Prostate gland (tissue), 2 donors: ENCODE measurements at places on chromosomes 12 and 14. TPM values are rescaled to one million over a fixed set of nuclear protein-coding genes. Genes with fewer than 3 reads are reported as not detected.

GRCh38 chr14:76551906-76552305 is 176.0 kb downstream of the ESRRB start:
- DNase-seq = no peak

GRCh38 chr14:33796356-33796755 is 154.5 kb downstream of the EGLN3 start:
- DNase-seq = no peak

The CIROP gene
- not detected for total RNA-seq

The BDKRB1 gene
- total RNA-seq = not detected

DNA sequence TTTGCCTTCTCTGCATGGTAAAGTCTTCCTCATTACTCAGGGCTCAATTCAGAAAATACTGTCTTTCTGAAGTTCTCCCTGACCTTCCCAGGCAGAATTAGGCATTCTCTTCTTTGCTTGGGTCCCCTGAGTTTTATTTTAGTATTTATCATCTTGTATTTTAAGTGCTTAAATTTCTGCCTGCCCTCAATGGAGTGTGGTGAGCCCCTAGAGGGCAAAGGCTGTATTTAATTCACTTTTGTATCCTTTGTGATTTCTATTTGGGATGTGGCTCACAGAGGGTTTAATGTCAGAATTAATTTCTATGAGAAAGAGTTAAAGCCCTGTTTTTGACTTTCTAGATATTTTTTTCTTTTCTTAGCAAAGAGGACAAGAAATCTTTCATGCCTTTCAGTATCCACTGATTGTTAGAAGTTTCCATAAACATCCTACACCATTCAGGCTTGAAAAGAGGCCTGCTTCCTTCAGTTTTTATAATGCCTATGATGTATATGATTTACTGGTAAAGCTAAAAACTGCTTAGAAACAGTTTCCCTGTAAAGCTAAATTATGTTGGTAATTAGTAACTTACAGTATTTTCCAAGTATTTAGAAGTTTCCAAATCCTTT is 55.6 kb upstream of the PTPRB start:
- no peak for DNase-seq

DNA sequence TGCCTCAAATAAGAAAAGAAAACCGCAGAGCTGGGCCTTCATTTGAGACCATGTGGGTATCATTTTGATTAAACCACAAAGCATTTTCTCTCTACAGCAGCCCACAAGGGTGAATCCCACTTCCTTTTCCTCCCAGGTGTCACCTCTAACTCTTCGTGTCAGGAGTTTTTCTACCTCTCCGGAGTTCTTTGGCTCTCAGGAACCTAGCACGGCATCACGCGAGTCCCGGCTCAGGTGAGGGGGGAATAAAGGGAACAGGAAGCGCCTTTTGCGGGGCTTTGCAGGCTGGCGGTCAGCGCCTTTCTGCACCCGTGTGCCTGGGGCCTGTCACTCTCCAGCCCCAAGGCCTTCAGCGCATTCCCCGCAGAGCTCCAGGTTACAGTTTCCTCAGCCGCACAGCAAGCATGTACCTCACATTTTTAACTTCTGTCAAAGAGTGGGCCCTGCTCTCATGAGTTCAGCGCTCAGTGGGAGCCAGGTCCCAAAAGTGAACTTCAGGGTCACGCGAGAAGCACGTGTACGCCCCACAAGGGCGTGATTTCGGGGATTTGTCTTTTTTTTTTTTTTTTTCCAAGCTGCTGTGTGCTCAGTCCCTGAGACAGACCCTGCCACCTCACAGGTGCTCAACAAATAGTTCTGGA is 740 bp upstream of the PRPF40B start:
- DNase-seq = no peak

GRCh38 chr12:62919838-62920237 is 15.1 kb downstream of the PPM1H start:
- no peak for DNase-seq

GRCh38 chr12:130846369-130846768 is 7.3 kb upstream of the STX2 start:
- DNase-seq = no peak

The IFNG-AS1 gene
- total RNA-seq = not detected

The MGP gene
- 388 TPM for total RNA-seq

- DNase-seq = no peak
Measured at GRCh38 chr12:12954356-12954755, 2.4 kb upstream of the GPRC5D start.

DNA sequence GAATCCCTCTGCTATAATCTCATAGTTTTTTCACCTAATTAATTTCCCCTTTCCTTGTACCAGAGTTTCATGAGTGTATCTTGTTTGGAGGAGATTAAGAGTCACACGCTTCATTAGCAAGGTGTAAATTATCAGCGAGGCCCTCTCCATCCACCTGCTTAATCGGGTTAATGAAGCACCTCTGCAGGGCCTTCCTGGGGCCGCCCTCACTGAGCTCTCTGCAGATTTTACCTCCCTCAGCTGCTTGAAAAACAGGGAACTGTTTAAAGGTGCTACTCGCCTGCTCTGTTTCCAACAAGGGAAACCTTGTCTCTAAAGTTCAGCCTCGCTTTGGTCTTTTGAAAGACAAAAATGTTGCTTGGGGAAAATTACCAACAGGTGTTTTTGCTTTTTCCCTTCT is 35.8 kb downstream of the OTX2 start:
- no peak for DNase-seq

DNA sequence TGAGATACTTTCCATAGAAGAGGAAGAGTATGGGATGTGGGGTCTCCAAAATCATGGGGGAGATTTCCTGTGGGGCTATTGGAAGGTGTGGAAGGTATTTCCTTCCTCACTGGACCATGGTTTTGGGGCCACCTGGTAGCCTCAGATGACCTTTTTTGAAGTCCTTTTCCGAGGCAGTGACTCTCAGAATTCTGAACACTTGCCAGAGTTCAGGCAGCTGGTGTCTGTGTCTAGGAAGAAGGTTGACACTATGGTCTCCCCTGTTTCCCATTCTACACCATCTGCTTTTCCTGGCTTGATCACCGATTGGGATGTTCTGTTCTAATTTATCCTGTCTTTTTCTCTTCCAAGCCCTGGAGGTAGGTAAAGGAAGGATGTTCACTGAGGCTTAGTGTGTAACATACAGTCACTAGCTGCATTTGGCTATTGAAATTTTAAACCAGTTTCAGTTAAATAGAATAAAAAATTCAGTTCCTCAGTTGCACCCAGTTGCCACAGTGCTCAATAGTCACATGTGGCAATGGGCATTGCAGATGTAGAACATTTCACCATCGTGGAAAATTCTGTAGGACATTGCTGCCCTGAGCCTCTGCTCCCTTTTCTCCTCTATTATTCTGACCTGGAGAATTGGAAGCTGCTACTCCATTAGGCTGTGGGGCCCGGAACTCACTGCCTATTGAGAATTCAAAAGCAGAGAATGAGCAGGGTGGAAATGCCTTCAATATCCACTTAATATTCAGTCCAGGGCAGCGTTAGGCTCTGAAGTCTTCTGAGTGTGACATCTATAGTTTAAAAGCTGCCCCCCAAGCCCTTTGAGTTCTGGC is 11.0 kb upstream of the PLEKHG3 start:
- DNase-seq = no peak

DNA sequence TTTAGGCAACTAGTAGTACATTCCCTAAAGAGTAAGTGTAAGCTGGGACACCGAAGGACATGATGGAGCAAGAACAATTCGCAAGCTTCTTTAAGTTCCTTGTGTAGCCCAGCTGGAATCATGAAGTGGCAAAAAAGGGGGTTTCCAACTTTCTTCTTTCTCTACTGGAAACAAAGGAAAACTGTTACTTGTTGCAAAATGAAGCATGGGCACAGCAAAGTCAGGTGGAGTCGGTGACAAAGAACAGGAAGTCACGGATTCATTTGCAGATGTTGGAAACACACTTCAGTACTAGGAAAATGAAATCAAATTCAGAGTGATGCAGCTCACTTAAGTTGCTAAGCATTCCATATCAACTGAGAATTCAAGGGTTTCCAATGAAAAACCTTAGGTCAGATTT is 706.9 kb upstream of the STXBP6 start:
- no peak for DNase-seq

DNA sequence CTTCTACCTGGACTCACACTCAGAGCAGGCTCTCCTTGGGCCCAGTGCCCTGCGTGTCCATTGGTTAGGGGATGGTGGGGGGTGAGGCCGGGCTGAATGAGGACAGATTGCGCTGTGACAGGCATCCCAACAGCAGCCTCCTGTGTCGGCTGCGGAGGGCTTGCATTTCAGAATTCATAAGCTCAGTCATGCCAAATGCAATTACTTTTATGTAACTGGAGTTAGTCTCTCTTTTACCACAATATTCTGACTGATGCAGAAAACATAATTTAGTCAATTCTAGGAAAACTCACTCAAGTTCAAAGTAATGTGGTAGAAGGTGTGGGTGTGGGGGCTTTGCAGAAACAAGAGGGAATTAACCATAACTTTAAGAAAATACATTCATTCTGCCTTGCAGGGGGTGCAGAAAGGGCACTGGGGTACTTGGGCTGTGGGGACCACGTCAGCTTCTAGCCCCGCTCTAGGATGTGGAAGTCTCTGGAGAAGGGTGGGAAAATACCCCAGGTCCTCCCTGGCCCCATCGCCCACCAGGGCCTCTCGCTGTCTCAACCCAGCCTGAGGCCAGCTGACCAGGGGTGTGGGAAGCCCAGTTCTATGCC is 257.7 kb downstream of the ADGRD1 start:
- DNase-seq = no peak

The SMIM41 gene
- total RNA-seq = 7.5 TPM

DNA sequence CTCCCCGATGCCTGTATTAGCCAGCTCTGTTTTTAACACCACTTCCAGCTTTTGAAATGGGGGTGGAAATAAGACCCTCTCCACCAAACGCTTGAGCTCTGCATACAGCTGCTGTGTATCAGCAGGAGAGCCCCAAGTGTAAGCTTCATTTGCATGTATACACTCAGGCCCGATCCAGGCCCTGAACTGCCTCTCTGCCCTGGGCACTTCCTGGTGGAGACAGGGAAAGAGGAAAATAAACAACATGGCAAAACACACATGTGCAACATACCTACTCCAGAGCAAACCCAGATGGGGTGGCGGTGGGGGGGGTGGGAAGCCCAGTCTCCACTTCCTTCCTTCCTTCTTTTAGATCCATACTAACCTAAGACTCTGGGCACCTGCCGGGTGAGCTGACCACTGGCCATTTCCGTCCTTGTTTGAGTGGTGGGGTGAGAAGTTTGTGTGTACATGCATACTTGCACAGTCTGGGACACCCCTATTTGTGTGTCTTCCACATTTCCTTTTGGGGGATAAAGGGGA is 55.3 kb downstream of the RBM19 start:
- DNase-seq = no peak

DNA sequence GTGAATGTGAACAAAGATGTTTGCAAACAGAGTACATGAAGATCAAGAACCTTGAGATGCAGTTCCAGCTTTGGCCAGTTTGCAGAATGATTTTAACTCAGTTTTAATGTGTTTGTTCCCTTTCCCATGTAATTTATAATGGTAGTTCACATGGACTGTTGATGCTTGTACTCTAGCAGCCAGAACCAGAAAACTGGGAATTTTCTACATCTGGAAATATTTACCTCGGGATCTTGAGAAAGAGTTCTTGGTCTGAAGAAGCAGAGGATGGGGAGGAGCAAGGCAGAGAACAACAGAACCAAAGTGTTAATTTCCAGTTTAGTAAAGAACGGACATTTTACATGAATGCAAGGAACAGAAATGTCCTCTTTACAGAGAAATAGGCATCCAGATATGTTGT is 37.0 kb upstream of the PMCH start:
- DNase-seq = no peak

DNA sequence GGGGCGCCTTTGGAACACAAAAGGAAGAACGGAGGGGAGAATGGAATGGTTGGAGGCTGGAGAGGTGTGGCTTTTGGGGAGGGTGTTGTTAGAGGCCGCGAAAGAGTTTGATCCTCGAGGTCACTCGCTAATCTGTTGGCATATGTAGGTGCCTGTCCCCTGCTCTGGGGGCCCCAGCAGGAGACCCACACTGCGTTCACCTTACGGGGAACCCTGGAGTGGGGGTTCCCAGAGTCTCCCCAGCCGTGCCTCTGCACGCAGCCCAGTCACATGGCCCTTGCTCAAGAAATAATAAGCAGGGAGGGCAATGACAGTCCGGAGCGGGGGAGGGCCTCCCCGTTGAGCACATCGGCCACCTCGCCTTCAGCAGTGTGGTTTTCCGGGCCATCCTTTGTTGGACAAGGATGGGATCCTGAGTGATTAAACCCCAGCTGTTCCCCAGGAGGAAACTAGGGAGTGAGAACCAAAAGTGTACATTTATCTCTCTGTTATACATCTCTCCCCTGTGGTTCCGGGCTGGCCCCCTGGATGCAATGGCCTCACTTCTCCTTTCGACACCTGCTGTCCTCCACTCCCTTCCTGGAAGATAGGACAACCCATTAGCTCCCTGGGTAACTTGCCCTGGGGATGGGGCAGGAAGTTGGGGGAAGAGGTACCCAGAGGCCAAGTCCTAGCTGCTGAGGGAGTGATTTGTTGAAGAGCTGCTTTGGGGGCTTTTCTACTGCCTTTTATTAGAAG is 1.3 kb downstream of the PLEKHG3 start:
- DNase-seq = peak; percentile 25

DNA sequence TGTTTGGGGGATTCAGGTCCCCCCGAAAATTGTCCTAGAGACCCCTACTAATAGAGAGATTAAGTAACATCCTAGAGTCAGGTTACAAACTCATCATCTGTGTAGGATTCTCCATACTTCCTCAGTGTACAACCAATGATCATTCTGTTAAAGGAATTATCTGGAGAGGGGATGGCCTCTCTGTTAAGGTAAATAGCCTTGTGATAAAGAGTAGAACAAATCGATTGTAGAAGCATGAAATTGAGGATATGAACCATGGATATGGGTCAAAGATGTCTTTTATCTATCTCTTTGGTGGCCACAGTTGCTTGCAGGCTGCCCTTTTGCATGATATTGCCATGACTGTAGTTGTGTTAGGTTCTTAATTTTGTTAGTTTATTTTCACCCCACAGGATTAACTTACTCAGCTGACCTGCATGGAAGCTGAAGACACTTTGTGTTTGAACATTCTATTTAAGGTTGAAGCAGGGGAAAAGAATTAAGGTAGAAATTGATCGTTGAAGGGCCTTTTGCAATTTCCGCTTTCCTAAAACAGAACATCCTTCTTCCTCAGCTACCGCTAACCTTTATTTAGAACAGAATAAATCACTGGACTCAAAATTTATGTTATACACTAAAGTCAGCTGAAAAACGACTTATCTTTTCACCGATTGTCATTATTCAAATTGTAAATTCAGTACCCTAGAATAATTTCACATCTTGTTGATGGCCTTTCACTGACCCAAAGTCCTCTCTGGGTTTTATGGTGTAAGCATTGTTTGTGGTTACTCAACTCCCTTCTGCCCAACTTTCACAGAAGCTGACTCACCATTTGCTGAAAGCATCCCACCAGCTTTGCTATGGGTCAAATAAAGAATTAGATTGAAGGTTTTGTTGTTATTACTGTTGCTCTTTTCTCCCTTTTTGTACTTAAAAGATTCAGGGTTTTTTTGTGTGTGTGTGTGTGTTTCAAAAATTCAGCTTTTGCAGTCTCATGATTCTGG is 52.3 kb downstream of the IRAK3 start:
- DNase-seq = no peak

GRCh38 chr12:78324234-78324633 is 493.5 kb downstream of the NAV3 start:
- DNase-seq = no peak

The SLC25A21 gene
- total RNA-seq = 7.7 TPM

GRCh38 chr12:23333938-23334337 is 615.5 kb downstream of the SOX5 start:
- DNase-seq = no peak
